NCI-H1048 (cell line): ENCODE measurements at places on chromosomes 13 and 19.

- no peak for DNase-seq
Observed at GRCh38 chr13:114110091-114110829, 22.2 kb downstream of the RASA3 start.

DNA sequence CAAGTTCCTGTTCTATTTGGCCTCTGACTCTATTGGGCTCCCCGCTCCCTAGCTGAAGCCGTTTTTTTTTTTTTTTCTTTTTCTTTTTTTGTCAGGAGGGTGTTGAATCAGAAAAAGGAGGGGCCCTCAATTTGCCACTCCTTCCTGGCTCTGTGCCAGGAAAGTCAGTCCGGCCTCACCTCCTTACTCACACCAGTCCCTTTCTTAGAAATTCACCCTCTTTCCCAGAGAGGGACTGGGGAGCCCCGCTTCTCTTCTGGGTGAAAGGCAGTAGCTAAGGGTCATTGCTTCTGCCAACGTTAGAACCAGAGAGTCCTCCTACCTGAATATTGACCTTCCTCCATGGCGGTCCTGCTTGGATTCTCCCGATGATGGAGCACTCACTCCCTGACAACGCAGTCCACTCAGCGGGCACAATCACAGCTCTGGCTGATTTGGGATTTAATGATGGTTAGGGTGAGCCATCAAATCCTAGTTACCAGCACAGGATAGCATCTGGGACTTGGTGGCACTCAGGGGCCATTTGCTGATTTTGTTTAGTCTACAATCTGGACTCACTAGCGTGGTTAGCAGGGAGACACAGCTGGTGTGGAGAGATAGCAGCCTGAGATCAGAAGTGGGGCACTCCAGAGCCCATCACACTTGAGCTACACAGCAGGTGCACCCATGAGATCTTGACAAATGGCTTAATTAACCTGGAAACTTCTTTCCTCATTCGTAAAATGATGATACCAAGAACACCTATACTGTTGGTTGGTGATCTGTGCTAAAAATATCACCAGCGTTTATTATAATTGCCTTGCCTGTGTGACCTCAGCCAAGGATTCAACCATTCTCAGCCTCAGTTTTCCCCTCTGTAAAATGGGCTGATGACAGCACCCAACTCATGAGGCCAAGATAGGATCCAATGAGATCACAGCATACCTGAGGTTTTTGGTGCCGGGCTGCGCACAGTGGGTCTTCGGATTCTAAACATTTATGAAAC lies 2.2 kb downstream of the FCER2 start:
- DNase-seq: no peak

DNA sequence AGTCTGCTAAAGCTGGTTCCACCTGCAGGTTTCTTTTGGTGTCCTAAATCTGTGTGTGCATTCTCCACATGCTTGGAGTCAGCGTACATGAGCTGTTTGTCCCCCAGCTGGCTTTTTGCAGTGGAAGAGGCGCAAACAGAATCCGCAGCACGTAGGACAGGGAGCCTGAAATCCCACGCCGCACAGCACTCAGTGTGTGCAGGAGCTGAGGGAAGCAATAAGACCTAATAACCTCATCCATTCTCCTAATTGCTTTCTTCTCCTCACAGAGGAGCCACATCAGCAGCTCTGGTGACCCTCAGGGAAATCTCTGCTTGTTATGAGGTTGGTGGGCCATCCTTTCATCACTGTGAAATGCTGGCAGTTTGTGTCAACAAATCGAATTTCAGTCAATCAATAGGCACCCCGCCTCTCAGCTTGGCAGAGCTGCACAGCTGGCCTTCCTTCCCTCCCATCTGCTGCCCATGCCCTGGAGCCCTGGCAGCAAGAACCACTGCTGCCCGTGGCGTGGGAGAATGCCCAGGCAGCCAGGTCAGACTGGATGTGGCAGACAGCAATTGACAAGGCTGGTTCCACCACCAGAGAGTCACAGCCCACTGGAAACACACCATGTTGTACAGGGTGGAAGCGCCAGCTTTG lies 136.7 kb downstream of the ZDHHC20 start:
- DNase-seq: no peak

DNA sequence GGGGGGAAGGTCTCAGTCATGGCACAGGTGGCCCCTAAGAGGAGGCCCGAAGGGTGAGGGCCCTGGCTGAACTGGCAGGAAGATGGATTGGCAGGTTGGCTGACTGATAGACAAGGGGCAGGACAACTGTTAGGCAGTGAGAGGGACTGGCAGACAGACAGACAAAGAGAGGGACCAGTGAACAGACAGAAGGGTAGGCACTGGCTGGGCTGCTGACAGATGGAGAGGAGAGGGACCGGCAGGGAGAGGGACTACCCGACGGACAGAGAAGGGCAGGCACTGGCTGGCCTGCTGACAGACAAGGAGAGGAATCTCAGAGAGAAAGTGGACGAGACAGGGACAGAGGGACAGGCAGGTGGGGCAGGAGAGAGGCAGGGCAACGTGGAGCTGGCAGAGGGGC lies 31.8 kb upstream of the EHD2 start:
- DNase-seq: no peak

GRCh38 chr19:29526730-29527499 lies 1.1 kb downstream of the VSTM2B start:
- no peak for DNase-seq

GRCh38 chr13:38819053-38819452 lies 132.2 kb downstream of the FREM2 start:
- DNase-seq: no peak

DNA sequence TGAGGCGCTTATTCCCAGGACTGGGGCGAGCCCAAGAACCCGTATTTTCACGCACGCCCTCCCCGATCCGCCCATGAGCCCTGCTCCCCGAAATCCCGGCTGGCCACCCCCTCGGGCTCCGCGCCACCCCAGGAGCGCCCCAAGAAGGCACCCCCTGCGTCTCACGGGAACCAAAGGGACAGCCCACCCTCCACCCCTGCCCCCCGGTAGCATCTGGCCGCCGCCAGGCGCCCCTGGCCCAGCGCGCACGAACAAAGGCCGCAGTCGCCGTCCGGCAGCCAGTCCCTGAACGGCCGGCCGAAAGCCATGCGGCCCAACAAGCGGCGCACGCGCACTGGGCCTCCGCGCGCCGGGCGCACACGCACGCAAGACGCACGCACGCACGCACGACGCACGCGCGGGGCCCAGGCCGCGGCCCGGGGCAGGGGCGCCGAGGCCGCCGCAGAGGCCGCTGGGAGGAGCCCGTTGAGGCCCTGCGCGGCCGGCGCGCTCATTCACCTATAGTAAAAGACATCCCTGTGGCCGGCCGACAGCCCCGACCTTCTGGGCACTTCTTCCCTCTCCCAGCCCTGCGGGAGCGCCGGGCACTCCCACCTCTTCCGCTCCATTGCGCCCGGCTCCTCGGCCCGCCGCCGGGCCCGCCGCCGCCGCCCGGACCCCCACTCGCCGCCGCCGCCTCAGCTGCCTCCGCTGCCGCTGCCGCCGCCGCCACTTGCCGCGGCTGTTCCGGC lies 476 bp downstream of the MBD3 start:
- DNase-seq: peak; percentile 66

- peak; percentile 13 for DNase-seq
Observed at GRCh38 chr13:61128850-61129645, 286.6 kb downstream of the PCDH20 start.

- no peak for DNase-seq
Observed at GRCh38 chr13:109028624-109029023, 399.2 kb downstream of the MYO16 start.

- no peak for DNase-seq
Observed at GRCh38 chr19:17240062-17240752, 5.5 kb downstream of the NR2F6 start.

GRCh38 chr13:91066745-91067144 lies 280.7 kb upstream of the MIR17HG start:
- DNase-seq: no peak

DNA sequence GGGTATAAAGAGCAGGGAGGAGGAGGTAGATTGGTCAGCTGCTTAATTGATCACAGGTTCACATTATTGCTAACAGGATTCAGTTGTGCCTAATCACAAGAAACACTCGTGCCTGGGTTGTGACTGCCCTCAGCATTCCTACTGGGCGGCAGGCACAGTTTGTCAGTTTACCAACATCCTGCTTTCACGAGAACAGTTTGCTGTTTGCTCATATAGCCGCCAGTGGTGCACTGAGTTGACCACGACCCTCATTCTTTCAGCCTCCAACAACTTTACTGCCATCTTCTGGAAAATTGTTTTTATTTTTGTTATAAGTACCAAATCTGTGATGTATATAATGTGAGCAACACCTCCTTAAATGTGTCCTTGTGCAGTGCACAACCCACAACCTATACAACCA lies 16.2 kb upstream of the IFT88 start:
- DNase-seq: no peak

GRCh38 chr13:50713523-50714248 lies 129.8 kb downstream of the DLEU7 start:
- DNase-seq: no peak

DNA sequence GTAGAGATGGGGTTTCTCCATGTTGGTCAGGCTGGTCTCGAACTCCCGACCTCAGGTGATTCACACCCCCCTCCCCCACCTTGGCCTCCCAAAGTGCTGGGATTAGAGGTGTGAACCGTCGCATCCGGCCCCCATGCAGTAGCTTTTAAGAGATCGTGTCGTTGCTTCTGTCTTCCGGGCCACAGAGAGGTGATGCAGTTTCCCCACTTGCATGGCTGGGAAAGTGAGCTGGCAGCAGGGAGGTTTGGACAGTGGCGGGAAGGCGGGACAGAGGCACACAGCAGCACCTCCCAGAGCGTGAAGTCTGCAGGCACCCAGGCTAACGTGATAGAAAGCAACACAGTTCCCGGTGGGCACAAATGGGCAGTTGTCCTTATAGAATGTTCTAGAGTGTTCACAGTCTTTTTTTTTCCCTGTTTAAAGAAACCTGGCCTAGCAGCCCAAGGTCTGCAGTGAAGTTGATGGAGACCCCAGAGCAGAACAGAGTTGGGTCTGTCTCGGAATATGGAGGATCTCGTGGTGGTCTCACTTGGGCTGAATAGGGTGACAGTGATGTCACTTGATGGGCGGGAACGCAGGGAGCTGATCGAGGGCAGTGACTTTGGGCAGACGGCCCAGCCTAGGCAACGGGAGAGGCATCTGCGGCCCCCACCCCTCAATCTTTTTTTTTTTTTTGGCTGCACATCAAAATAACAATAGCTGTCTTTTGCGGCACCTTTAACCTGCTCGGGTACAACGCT lies 4.9 kb downstream of the UHRF1 start:
- no peak for DNase-seq

GRCh38 chr13:53004573-53004972 lies 24.0 kb upstream of the OLFM4 start:
- no peak for DNase-seq

DNA sequence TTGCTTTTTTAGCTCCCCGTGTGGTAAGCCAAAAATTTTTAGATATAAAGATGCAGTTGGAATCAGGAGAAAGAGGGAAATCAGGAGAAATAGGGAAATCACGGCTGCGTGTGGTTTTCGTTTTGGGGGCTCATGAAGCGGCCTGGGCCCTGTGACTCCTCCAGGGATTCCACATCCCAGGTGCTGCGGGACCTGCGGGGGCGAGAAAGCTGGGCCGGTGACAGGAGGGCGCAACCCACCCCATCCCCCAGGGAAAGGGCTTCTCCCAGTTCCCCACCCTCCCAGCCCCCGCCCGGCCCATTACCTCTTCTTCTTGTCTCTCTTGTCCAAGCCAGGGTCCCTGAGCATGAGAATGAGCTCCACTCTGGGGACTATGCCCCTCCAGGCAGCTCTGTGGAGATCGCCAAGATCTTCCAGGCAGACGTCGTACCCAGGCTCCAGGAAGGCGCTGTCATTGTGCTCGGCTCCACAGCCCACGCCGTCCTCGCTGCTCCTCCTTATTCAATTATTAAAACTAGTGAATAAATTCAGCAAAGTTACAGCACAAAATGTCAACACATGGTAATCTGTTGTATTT lies 111.0 kb downstream of the MRPL57 start:
- DNase-seq: no peak

- no peak for DNase-seq
Observed at GRCh38 chr13:73739394-73739793, 394.8 kb downstream of the KLF12 start.

- DNase-seq: no peak
Observed at GRCh38 chr19:6227936-6228325, 51.8 kb downstream of the MLLT1 start.

GRCh38 chr13:36332986-36333385 lies 13.2 kb downstream of the SPART start:
- no peak for DNase-seq

- DNase-seq: no peak
Observed at GRCh38 chr19:29675650-29676186, 10.5 kb downstream of the PLEKHF1 start.

DNA sequence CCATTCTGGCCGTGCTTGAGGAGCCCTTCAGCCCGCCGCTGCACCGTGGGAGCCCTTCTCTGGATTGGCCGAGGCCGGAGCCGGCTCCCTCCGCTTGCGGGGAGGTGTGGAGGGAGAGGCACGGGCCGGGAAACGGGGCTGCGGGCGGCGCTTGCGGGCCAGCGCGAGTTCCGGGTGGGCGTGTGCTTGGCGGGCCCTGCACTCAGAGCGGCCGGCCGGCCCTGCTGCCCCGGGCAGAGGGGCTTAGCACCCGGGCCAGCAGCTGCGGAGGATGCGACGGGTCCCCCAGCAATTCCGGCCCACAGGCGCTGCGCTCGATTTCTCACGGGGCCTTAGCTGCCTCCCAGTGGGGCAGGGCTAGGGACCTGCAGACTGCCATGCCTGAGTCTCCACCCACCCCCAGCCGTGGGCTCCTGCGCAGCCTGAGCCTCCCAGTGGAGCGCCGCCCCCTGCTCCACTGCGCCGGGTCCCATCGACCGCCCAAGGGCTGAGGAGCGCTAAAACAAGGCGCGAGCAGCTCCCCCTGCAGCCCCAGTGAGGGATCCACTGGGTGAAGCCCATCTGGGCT lies 76.5 kb downstream of the PCDH20 start:
- DNase-seq: no peak

GRCh38 chr13:109989686-109990085 lies 203.3 kb upstream of the IRS2 start:
- DNase-seq: no peak

DNA sequence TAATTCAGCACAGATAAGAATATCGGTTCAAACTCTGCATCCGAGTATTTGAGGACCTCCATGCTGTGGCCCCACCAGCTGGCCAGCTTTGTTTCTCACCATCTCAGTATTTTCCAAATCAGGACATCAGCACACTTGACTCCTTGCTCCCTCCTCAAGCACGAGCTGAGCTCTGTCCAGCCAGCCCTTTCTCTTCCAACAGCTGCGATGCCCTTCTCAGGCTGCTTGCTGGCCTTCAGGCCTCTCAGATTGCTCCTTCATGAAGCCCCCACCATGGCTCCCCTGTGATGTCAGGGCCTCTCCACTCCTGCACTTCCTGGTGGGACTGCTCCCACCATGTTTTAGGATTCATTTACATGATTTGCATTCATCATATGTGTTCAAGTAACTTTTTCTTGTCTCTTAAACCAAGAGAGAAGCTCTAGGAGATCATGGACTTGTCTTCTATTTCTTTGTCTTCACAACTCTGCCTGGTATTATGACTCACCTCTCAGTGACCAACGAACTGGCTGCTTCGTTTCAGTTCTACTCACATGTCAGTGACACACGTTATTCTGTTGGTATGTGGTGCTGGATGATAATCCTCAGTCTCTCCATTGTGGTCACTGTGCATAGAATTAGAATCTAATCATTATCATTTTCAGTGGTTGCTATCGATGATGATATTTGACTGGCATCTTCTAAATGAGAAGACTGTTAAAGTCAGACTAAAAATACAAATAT lies 471.7 kb downstream of the EFNB2 start:
- no peak for DNase-seq

GRCh38 chr13:99339736-99340397 lies 32.7 kb upstream of the GPR183 start:
- no peak for DNase-seq
